Naive thymus-derived CD4-positive, alpha-beta T cell (primary cell): ENCODE measurements at places on chromosomes 2 and 18. TPM values are rescaled to one million over a fixed set of nuclear protein-coding genes. Genes with fewer than 3 reads are reported as not detected.

GRCh38 chr2:134647607-134648256, 71.1 kb downstream of the TMEM163 start:
- DNase-seq = no peak
- no peaks in the 10 kb centered on the region for H3K36me3 ChIP-seq
- H3K4me1 ChIP-seq = no peaks in the 10 kb centered on the region
- H3K27me3 ChIP-seq = no peaks in the 10 kb centered on the region
- H3K27ac ChIP-seq = no peak overlapping the region

DNA sequence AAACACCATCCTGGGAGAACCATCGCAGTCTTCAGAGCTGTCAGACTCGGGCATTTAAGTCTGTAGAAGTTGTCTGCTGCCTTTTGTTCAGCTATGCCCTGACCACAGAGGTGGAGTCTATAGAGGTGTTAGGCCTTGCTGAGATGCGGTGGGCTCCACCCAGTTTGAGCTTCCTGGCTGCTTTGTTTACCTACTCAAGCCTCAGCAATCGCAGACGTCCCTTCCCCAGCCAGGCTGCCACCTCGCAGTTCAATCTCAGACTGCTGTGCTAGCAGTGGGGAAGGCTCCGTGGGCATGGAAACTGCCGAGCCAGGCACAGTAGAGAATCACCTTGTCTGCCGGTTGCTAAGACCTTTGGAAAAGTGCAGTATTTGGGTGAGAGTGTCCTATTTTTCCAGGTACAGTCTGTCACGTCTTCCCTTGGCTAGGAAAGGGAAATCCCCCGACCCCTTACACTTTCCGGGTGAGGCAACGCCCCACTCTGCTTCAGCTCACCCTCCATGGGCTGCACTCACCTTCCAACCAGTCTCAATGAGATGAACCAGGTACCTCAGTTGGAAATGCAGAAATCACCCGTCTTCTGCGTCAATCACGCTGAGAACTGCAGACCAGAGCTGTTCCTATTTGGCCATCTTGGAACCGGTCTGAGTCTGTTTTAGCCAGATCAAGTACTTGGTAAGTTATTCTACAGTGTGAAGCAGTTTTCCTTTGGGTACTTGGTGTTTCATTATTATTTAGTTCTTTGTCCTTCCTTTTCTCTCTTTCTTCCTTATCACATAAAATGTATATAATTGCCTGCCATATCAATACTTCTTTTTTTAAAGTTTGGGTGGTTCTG, 71.5 kb downstream of the CDC42EP3 start:
- H3K27me3 ChIP-seq = no peaks in the 10 kb centered on the region
- peaks cover 35% of the 10 kb centered on the region for H3K4me1 ChIP-seq
- H3K4me3 ChIP-seq = peak overlapping the region; percentile 58
- no peaks in the 10 kb centered on the region for H3K36me3 ChIP-seq
- DNase-seq = no peak
- no peak overlapping the region for H3K27ac ChIP-seq

- no peak overlapping the region for H3K27ac ChIP-seq
- H3K4me3 ChIP-seq = no peak overlapping the region
- H3K4me1 ChIP-seq = no peaks in the 10 kb centered on the region
- H3K27me3 ChIP-seq = no peaks in the 10 kb centered on the region
- no peaks in the 10 kb centered on the region for H3K36me3 ChIP-seq
Measured at GRCh38 chr2:61833971-61834370, 19.9 kb downstream of the FAM161A start.

DNA sequence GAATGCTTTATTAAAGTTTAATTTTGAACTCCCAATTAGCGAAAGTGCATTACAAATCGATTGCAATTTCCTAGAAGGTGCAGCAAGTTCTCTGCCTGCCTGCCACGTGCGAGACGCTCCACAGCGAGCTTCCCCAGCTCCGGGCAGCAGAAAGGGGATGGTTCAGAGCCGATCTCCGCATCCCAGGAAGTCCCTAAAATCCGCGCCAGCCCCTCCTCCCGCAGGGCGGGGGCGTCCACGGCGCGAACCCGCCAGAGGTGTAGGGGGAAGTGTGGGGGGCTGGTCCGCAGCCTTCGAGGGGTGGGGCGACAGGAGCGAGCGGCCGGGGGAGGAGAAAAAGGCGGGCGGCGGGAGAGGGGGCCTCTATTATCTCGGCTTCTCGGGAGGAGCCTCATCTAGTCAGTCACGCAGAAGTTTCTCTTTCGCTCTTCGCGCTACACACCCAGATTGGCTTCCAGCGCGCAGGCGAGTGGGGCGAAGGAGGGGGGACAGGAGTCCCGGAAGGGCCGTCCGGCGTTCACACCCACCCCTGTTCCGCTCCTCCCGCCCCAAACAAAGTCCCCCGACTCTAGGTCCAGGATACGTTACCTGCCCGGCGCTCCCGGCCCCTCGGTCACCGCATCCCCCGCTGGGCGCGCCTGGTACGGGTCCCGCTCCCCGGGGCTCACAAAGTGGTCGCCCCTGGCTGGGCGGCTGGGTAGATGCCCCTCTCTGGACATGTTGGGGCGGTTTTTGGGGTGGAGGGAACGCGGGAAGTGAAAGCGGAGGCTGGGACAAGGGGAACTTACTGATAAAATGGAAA, 9.1 kb upstream of the NR4A2 start:
- DNase-seq = peak; percentile 91
- no peaks in the 10 kb centered on the region for H3K36me3 ChIP-seq
- peak overlapping the region; percentile 67 for H3K4me3 ChIP-seq
- H3K4me1 ChIP-seq = peaks cover 18% of the 10 kb centered on the region
- H3K27me3 ChIP-seq = no peaks in the 10 kb centered on the region

- peaks cover 5% of the 10 kb centered on the region for H3K27me3 ChIP-seq
- H3K4me1 ChIP-seq = no peaks in the 10 kb centered on the region
- H3K27ac ChIP-seq = no peak overlapping the region
- peak overlapping the region; percentile 49 for H3K4me3 ChIP-seq
- H3K36me3 ChIP-seq = no peaks in the 10 kb centered on the region
Measured at GRCh38 chr2:222318026-222318711, 19.4 kb upstream of the PAX3 start.

DNA sequence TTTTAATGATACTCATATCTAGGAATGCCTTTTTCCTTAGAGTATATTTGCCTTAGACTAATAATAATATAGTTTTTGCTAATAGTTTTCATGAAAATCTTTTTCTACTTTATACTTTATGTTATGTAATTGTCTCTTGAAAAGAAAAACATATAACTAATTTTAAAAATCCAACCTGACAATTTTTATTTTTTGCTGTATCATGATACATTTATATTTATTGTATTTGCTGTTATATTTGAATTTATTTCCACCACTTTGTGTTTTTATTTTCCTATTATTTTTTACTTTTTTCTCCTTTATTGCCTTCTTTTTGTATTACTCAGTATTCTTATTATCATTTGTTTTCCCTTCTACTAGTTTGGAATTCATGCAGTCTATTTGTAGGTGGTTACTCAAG, 85.4 kb downstream of the MBD5 start:
- no peaks in the 10 kb centered on the region for H3K36me3 ChIP-seq
- H3K4me3 ChIP-seq = no peak overlapping the region
- no peak for DNase-seq
- no peaks in the 10 kb centered on the region for H3K27me3 ChIP-seq

DNA sequence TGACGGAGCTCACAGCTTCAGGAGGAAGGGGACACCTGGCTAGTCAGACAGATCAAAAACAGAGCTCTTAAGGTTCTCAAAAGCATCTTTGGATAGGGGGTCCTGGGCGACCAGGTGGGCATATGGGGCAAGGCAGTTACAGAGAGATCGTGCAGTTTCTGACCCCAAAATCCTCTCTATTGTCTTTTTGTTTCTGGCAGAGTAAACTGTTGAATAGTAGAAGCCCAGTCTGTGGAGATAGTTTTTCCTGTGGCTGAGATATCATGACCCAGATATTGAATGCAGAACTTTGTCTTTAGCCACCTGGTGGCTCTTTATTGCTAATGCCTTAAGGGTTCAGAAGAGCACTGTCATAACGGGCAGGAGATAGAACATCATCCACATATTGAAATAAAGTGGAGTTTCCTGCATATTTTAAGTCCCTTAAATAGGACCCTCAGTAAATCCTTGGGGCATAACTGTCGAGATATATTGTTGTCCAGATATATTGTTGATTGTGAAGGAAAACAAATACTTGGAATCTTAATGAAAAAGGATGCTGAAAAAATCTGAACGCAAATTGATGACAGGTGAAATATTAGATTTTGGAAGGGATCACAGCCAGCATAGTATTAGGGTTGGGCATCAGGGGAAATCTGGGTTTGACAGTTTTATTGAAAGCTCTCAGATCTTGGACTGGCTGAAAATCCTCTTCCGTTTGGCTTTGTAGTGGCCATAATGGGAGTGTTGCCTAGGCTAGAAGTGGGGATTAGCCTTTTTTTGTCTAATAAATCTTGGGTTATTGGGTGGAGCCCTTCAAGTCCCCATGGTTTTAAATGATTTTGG, 14.1 kb upstream of the ZDBF2 start:
- DNase-seq = no peak
- H3K4me1 ChIP-seq = no peaks in the 10 kb centered on the region
- no peak overlapping the region for H3K4me3 ChIP-seq
- no peaks in the 10 kb centered on the region for H3K36me3 ChIP-seq
- H3K27ac ChIP-seq = no peak overlapping the region

GRCh38 chr2:54504866-54505265, 48.7 kb downstream of the SPTBN1 start:
- H3K4me1 ChIP-seq = no peaks in the 10 kb centered on the region
- H3K4me3 ChIP-seq = no peak overlapping the region
- DNase-seq = no peak
- no peaks in the 10 kb centered on the region for H3K27me3 ChIP-seq
- H3K27ac ChIP-seq = no peak overlapping the region

DNA sequence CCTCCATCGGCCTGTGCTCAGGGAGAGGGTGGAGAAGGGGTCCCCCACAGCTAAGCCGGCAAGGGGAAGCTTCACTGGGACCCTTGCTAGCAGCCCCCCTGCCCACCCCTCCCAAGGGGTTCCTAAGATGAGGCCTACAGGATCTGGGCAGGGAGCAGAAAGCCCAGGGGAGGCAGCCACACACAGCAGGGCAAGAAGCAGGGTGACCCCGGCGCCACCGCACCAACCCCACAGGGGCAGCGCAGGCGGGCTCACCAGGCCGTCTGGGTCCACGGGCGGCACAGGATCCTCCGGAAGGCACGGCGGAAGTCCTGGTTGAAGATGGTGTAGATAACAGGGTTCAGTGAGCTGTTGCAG, 1.8 kb downstream of the ADRA2B start:
- no peak for DNase-seq
- no peak overlapping the region for H3K27ac ChIP-seq
- no peak overlapping the region for H3K4me3 ChIP-seq
- no peaks in the 10 kb centered on the region for H3K36me3 ChIP-seq
- H3K4me1 ChIP-seq = peaks cover 5% of the 10 kb centered on the region
- no peaks in the 10 kb centered on the region for H3K27me3 ChIP-seq

GRCh38 chr18:48335829-48336228, 73.4 kb downstream of the ZBTB7C start:
- H3K27me3 ChIP-seq = no peaks in the 10 kb centered on the region
- no peak overlapping the region for H3K4me3 ChIP-seq
- no peaks in the 10 kb centered on the region for H3K4me1 ChIP-seq
- H3K27ac ChIP-seq = no peak overlapping the region
- no peaks in the 10 kb centered on the region for H3K36me3 ChIP-seq

DNA sequence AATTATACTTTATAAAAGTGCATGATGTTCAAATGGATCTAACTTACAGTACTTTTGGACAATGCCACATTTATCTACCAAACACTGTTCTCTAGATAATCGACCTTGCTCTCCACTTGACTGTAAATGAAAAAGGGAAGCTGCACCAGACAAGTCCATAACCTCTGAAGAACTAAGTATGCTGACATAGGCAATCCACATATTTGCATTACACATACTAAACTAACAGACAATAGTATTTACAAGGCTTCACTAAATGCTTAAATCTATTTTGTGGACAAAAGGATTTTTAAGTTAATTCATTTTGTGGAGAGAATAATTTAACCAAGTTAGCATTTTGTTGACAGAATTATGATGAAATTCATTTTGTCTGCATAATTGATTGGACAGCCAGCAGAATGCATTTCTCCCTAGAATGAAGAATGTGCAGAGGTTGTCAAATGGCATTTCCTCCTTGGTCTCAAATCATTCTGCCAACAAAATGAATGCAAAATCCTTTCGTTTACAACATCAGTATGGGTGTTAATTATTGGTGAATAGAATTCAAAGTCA, 520.9 kb downstream of the CPS1 start:
- no peak for DNase-seq
- no peaks in the 10 kb centered on the region for H3K4me1 ChIP-seq
- no peaks in the 10 kb centered on the region for H3K36me3 ChIP-seq
- H3K27ac ChIP-seq = no peak overlapping the region

- DNase-seq = no peak
- no peaks in the 10 kb centered on the region for H3K27me3 ChIP-seq
- H3K4me3 ChIP-seq = no peak overlapping the region
- no peaks in the 10 kb centered on the region for H3K36me3 ChIP-seq
- peaks cover 6% of the 10 kb centered on the region for H3K4me1 ChIP-seq
Measured at GRCh38 chr2:191045141-191045540, 31.2 kb upstream of the STAT1 start.

DNA sequence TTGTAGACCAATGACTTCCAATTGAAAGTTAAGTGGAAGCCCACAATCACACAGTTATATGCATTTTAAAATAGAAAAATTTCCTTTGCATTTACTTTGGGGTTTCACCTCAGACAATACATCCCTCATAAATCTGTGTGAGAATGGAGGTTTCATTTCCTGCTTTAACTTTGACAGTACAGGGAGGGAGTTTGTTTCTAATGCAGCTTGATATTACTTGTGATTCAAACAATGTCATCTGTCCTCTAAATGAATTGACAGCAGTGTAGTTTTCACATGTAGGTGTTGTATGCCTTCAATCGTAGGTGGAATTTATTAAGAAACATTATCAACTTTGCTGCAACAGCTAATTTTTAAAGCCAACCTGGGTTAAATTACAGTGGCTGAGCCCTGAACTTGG, 75.2 kb downstream of the TMEFF2 start:
- DNase-seq = no peak
- no peaks in the 10 kb centered on the region for H3K4me1 ChIP-seq
- no peaks in the 10 kb centered on the region for H3K27me3 ChIP-seq
- no peaks in the 10 kb centered on the region for H3K36me3 ChIP-seq

DNA sequence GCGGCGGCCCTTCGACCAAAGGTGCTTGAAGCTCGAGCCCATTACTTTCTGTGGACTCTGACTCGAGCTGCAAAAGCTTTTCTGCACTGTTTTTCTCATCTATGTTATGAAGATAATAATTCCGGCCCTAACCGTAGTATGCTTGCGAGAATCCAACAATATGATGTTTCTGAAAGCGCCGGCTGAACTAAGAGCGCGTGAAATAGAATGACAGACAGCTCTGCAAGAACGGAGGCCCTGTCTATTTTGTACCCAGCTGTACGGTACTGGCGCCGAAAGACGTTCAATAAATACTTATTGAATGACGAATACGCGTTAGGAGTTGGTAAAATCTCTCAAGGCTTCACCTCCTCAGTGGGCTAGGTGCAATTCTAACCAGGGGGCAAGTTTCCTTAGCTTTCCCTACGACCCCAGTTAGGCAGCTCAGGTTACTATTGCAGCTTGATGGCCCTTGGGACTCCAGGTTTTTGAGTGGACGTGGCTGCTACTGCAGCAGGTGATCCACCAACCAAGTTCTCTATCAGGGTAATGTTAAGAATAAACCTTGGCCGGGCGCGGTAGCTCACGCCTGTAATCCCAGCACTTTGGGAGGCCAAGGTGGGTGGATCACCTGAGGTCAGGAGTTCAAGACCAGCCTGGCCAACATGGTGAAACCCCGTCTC, 570 bp downstream of the SCRN3 start:
- peak overlapping the region; percentile 93 for H3K27ac ChIP-seq
- DNase-seq = no peak
- H3K4me1 ChIP-seq = peaks cover 18% of the 10 kb centered on the region
- H3K4me3 ChIP-seq = peak overlapping the region; percentile 85
- H3K27me3 ChIP-seq = no peaks in the 10 kb centered on the region

MAP3K2 gene
- 58.0 and 60.5 TPM in 2 replicates for total RNA-seq

SOWAHC gene
- total RNA-seq = 0.15 and 0.17 TPM in 2 replicates

FBLN7 gene
- 34.0 TPM for total RNA-seq

APOB gene
- not detected for total RNA-seq

EGR4 gene
- not detected for total RNA-seq

CSRNP3 gene
- total RNA-seq = not detected

RALBP1 gene
- total RNA-seq = 47.8 TPM

FEV gene
- total RNA-seq = not detected
